ENCODE measurements at places on chromosomes 3 and 15.
A peak's percentile ranks its signal among the peaks of the same experiment; 100 is the strongest.

DNA sequence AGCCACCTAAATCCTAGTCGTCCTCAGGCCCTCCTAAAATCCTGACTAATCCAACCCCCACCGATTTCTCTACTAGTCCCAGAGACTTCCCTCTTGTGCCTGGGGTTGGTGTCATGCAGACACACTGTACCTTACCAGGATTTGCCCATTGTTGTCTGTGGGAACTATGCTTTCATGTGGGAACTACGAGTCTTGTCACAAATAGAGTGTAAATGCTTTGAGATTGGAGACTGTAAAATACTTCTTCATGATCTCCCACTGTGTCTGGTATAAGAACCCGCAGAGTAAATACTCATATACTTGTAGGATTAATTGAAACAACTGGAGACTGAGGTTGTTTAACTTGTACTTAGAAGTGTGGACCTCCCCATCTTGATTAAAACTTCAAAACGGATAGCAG, 11.2 kb downstream of the B3GNT5 start:
- no peak for DNase-seq

- no peak for DNase-seq
These were observed 66.0 kb upstream of the CMSS1 start for GRCh38 chr3:99751649-99752048.

DNA sequence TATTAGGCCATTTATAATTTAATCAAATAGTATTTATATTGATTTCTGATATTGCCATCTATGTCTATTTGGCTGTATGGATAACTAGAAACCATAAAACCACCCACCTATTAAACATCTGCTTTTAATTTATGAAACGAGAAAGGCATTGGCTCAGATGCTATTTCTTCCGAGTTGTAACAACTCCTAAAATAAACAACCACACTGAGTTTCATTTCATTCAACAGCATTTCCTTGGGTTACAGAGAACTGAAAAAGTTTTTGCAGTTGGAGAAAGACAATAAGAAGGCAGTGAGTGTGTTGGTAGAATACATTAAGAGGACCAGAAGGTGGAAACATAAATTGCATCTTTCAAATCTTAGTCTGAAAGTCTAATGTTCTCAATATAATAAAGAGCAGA, 79.1 kb downstream of the AQR start:
- no peak for DNase-seq

- DNase-seq = peak; percentile 74
These were observed 18.9 kb upstream of the COPG1 start for GRCh38 chr3:129230311-129231019.

DNA sequence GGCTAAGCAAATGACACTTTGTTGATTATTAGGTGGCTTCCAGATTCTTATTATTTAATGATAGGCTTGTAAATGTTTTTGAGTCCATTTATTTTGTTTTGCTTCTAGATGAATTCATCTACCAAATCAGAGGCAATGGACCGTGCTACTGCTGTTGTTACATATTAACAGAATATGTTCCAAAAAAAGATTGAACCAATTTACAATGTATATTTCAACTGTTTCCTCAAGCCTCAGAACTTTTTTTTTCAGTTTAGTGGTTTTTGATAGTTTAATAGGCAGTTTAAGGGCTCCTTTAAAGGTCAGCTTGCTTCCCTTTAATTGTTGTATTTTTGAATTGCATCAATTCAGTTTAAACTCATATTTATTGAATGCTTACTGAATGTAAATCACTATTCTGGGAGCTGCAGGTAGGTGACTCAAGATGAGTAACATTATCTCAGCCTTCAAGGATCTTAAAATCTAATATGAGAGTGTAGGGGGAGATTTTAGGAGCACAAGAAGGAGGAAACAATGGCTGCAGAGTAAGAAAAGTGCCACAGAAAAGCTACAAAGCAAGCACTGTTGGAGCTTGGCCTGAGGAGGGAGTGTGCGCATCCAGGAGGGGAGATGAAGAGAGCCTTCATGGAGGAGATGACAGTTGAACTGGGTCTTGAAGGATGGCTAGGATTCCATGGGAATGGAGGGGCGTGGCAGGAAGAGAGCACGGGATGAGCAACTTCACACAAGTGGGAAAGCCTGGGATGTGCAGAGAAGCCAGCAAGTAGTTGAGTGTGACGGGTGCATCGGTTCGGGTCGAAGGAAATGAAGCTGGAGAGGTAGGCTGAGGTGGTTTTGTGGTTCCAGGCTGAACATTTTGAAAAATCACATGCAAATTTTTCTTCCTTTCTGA, 14.7 kb downstream of the MAP2K1 start:
- no peak for DNase-seq

DNA sequence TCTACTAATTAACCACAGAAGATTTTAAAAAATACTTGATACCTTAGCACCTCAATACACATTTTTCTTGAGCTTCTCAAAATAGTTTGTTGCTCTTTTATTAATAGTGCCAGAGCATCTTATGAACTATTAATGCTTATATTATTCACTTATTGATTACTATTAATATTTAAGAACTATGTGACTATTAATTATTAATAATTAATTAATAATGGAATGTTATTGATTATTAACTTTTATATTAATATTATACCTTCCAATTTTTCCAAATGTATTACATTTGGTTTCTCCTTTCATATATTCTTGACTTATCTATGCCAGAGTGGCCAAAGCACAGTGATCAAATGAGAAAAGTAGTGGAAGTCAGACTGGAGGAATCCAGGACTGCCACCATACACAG, 138.3 kb downstream of the CCNL1 start:
- no peak for DNase-seq

DNA sequence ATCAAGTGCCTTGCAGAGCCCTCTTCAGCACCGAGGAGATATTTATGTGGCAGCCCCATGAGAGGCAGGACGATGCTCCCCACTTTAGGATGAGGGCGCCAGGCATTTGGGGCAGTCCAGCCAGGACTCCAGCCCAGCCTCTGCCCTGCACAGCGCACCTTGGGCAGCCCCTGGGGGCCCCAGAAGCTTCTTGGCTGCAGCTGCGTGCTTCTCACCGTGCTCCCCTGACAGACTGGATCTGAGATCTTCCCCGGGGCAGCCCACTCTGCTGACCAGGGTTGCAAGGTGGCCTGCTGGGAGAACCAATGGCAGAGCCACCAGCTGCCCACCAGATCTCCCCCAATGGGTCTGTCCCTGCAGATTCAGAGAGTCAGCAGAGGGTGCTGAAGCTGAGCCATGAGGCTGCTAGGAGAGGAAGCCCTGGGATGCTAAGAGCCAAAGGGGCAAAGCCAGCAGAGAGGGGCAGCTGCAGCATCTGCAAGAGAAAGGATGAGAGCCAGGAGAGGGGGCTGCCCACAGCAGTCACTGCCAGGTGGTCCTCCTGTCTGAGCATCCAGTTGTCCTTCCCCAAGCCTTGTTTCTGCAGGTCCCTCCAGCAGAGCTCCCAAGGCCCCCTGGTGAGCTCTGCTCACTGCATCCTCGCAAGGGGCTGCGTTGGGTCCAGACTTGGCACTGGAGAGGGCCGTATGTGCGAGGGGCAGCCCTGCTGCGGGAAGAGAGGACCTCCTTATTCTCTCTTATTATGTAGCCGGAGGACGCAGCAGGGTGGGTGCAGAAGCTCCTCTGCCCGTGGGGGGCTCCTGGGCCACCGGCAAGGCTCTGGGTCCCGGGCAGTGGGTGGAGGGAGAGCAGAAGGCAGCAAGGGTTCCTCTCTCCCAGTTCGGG, 14.7 kb upstream of the KLF13 start:
- DNase-seq = no peak

GRCh38 chr3:187706971-187707370, 4.6 kb upstream of the RTP2 start:
- no peak for DNase-seq

GRCh38 chr3:99999536-99999935, 114.8 kb downstream of the FILIP1L start:
- DNase-seq = no peak

- no peak for DNase-seq
These were observed 13.7 kb downstream of the CTDSPL2 start for GRCh38 chr15:44441095-44441501.

- DNase-seq = no peak
These were observed 233.0 kb downstream of the CD47 start for GRCh38 chr3:107857854-107858253.

DNA sequence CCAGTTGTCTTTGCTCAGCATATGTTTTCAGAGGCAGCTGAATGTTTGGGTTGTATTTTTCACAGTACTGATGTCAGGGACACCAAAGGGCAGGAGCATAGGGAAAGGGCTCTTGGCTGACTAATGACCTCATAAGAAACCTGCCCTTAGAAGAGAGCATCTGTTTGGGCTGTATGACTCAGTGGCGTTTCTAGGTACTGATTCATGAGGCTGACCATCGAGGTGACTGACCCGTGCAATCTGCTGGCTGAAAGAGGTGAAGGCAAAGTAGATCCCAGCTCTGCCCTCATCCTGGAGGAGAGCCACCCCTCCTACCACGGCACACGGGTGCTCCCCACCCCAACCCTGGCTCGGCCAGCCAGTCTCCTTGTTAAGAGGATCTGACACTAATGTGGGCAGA, 8.3 kb downstream of the LMCD1 start:
- DNase-seq = no peak

DNA sequence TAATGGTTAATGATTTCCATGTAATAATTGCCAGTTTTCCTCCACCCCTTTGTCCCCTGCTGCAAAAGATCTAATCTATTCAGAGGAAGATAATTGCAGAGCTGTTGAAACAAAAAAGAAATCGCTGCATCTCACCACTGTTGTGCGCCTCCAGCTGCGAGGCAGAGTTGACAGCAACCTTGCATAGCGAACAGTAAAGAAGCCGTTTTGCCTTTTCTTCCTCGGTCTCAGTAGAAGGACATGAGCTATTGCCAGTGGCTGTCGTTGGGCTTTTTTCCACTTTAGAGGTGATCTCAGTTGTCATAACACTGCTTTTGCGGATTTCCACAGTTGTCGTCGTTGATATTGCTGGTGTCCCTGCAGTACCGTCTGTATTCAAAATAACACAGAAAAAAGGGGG, 314.2 kb downstream of the ZNF385D start:
- no peak for DNase-seq

- DNase-seq = no peak
These were observed 36.9 kb downstream of the GALNT15 start for GRCh38 chr3:16211176-16211904.

DNA sequence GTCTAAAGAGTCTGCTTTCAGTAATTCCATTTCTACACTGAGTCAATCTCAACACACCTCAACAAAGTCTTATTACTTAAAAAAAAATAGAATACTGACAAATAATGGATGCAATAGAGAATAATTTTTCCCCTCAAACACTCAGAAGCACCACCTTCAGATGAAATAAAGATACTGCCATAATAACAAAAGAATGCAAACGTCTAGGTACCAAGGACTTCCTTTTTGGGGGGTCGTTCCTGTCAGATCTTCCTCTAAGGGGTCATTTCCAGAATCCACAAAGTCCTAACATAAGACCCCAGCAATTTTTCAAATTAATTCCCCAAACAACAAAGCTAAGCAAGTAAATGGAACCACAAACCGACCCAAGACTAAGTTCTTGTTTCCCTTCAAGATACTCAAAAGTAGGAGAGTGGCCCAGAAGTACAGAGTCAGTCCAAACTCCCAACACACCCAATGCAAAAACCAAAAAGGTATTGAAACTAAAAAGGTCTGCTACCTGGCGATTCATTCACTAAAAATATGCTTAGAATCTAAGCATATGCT, 1.3 kb downstream of the RYK start:
- no peak for DNase-seq

- DNase-seq = no peak
These were observed 65.8 kb downstream of the SCN11A start for GRCh38 chr3:38985981-38986380.

DNA sequence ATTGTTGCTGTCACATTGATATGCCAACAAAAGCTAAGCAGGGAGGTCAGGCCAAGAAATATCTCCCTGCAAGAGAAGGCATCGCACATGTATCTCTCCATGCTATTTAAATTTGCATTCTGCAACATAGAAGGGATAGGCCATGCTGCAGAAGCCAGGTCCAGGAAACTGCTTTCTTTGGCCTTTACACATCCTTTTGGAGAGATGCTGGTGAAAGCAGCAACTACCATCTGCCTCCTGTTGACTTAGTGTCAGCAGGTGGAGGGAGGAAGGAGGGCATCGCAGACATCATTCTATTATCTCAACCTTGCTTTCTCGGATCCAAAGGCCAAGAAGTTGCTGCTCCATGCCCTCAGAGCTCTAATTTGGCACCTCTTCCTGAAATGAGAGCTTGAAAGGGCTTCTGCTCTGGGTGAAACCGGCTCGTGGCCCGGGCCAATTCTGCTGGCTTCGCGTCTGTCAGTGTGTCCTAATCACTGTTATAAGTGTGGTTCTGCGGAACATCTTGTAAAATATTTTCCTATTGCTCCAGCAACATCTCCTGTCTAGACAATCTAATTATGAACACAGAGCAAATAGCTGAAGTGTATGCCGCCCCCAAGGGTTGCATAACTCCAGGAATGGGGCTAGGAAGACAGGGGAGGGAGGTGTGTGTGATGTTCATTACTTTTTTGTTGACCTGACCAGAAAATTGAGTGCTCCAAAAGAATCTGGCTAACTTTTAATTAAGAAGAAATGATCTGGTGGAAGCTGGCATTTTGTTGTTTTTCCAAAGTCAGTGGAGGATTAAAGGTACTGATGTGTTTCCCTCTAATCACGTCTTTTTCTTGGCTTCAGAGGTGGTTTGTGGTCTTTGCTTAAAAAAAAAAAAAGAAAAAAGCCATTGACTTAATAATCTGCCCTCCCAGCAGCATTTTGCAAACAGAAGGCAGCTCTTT, 89.1 kb downstream of the TPRG1 start:
- DNase-seq = no peak

DNA sequence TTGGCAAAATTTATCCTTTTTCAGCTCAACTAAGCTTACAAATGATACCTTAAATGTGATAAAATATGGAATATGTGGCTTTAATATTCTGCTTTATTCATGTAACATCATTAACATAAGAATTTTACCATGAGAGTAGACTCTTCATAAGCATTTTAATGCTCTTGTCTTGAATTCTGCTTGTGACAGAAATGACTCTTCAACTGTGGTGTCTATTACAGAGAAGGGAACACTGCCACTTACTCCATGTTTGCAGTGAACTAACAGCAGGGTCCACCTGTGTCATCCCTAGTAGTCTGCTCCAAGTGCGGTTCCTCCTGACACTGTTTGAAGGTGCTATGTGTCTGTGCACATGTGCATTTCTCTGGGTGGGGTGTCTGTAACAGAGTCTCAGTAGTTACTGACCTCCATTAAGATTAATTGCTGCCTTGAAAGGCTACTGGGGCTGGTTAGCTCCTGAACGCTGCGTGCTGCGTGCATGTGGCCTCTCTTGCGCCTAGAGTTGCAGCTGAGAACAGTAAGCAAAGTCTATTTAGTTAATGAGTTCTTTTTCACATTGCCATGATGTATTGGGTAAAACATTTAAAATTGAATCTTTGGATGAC, 8.3 kb downstream of the LSM3 start:
- no peak for DNase-seq

GRCh38 chr15:100786139-100786531, 93.5 kb upstream of the ALDH1A3 start:
- no peak for DNase-seq
